ENCODE measurements at places on chromosomes 12 and 14. TPM values are rescaled to one million over a fixed set of nuclear protein-coding genes. Genes with fewer than 3 reads are reported as not detected.
A peak's percentile ranks its signal among the peaks of the same experiment; 100 is the strongest.

DNA sequence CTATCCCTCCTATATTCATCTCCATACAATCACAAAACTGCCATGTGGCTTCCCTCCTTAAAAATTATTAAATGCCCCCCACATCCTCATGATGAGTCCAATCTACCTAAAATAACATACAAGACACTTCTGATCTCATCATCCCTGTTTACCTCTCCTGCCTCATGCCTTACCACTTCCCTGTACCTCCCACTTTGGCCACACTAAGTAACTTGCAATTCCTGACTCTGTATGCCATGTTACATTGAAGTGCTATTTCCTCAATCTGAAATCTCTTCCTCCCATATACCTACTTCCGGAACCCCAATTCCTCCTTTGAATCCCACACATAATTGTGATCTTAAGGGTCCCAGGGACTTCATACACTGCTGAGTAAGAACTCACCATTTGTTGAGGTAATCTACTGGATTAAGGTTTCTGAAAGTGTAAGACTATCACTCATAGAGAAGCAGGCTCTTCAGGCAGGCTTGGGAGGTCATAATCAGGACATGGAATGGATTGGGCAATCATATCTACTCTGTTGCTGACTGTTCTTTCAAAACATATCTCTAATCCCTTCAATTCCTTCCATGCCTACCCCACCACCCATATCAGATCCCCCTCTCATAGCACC, 117.6 kb upstream of the PLEKHG7 start:
- DNase-seq: no peak

Gene STAT6
- 158 TPM for total RNA-seq

GRCh38 chr12:96193725-96194575, at the start of gene ELK3:
Gene ELK3, plus strand, starts transcription at chr12:96194375.
- DNase-seq: peak; percentile 81

GRCh38 chr12:50508414-50508813, 3.6 kb downstream of the DIP2B start:
- DNase-seq: no peak

Gene OR4N5
- total RNA-seq: not detected

Gene ISM2
- 0.36 TPM for total RNA-seq

Gene PAPLN
- 0.17 TPM for total RNA-seq

DNA sequence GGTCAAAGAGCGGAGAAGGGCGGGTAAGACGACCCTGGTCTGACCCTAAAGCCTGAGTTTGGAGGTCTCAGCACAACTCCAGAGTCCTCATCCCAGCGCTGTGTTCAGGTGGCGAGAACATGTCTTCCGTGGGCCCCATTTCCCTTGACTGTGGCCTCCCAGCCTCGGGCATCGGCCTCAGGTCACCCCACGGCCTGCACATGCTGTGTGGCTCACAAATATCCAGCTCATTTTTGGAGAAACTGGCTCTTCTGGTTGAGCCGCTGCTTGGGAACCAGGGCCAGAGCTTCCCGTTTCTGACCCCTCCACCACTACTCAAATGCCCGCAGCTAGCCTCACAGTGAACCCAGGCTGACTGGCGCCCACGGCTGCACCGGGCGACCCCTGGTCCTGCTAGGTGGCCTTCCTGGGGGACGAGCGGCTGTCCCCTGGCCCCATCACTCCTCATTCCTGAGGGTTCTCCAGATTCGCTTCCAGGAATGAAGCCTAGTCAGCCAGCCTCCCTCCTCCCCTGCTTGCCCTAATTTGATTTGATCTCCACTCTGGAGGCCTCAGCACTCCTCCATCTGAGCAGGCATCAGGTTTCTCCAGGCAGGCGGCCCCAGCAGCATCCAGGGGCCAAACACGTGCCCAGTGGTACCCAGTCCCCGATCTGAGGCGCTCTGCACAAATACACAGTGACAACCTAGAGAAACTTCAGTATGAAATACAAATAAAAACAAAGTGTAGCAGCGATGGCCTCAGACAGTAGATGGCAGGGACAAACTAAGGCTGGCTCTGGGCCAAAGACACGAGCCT, 4.7 kb downstream of the P2RX2 start:
- no peak for DNase-seq

DNA sequence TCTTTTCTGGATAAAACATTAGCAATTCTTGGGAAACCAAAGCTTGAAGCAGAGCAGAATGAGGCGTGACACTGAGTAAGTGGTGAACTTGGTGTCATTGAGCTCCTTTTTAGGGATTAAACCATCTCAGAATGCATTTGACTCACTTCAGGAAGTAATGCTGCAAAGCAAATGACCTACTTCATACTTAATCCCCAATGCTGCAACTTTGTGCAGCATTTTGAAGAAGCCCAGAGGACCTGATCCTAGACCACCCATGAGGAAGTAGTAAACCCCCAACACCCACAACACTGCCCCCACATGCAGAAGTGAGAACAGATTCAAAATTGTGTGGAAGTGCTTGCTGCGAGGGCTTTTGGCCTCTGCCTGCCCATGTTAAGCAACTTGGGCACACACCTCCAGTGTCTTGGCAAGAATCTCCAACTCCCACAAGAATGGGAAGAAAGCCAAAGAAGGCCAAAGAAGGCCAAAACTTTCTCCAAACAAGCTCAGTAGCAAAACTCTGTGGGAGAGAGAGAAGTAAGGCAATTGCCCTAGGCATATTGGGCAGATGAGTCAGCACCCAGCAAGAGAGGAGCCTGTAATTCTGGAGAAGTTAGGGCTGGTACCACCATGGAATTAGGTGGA, 69.2 kb upstream of the ETV6 start:
- DNase-seq: no peak

DNA sequence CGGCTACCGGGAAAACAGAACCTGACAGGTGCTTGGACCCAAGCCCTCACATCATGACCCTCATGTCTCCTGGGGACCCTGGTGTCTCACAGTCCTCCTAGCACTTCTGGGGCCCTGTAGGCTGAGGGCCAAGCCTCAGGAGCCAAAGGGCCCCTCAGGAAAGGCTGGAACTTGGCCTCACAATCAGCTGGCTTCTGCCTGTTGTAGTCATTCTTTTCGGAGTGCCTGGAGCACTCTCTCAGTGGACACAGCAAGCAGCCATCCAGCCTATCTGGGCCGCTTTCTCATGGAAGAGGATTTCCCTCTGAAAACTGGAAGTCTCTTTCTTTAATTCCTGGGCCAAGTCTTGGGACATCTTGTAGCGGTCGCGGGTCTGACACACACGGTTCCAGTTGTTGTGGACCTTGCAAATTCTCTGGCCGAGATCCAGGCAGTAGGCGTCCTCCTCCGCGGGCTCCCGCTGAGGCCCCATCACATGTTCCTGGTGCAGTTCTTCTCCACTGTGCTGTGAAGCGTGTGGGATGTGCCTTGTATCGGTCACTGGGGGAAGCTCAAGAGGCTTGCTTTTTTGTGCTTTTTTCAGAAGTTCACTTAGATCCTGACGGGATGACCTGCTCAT, 169.3 kb downstream of the EMP1 start:
- DNase-seq: no peak

- no peak for DNase-seq
These were observed 10.2 kb upstream of the GOLGA5 start for GRCh38 chr14:92783813-92784431.

- no peak for DNase-seq
These were observed 451.8 kb upstream of the TBX3 start for GRCh38 chr12:115135800-115136211.

Gene FGF23
- total RNA-seq: not detected

Gene CLEC6A
- total RNA-seq: not detected

DNA sequence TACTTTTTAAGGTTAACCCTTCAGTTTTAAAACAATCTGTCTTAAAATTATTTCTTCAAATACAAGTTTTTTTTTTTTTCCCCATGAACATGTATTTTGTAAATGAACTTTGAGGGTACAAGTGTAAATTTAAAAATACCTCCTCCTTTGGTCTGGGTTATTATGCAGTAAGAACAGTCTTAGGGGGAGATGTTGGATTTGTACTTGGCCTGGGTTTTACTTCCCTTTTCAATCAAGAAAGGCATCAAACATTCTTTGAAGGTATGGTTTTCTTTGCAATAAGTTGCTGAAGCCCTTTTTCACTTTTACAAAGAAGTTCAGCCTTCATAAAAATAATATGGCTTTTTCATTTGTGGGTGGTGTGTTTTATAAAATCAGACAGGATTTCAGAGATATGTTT, 20.5 kb downstream of the WBP11 start:
- no peak for DNase-seq

DNA sequence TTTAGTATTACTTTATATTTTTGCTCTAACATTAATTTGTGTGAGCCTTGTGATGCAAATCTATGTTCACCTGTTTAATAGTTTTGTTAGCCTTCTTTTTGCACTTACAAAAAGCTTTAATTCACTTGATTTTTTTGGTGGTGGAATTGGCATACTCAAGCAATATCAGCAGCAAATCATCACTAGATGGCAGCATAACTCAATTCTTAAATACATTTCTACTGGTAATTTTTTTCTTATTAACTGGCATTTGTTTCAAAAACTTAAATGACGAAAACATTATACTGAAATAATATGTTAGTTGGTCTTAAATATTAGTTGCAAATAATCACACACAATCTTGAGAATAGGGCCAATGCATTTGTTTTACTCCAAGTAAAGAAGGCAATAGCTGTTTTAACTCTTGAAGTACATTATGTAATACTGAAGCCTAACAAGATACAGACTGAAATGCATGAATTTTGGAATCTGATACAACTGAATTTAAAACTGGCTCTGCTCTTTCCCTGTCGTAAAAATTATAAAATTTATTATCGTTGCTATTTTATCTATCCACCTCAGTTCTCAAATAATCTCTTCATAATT, 151.5 kb downstream of the ATXN7L3B start:
- DNase-seq: no peak

DNA sequence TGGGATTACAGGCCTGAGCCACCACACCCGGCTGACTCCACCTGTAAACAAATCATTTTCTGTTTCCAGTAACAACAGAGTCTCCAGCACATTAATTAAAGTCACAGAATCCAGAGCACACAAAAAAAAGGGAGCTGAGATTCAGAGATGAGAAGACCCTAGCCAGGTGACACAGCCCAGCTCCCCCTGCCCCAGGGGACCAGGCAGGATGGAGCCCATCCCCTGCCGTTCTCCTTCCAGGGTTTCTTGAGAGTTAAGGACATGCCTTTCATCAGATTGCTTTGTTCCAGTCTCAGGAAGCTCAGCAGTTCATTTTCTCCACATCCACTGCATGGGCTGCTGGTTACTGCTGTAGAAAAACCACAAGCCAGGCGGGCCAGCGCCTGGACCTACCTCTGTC, 81.2 kb downstream of the RIMBP2 start:
- no peak for DNase-seq

DNA sequence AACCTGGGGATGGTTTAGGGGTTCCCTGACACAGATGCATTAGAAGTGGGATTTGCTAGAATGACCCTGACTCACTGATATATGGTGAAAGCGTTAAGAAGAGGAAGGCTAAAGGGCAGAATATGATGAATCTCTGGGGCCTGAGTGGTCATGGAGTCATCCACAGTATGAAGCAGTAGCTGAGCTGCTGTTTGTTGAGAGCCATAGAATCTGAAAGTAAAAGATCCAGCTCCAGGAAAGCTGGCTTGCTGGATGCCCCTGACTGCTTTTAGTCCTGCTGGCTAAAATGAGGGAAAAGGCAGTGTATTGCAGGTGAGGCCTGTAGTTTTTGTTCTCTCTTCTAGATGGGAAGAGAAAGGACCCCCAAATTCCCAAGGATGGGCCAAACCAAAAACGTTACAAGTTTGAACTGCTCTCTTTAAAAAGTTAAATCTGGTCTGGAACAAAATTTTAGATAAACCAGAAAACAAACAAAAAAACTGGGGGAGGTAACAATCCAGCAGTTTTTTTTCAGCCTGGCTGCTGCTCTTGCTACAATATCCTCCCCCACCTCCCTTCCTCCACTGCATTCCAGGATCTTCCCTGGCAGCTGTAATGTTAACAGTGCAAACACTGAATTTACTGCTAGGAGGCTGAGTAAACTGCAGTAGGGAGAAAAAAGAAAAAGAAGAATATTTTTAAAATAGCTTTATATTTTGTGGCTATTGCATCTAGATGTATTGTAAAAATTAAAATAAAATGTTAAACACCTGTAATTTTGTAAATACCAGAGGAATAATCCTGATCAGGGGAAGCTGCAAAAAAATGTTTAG, 16.5 kb downstream of the SEL1L start:
- no peak for DNase-seq

DNA sequence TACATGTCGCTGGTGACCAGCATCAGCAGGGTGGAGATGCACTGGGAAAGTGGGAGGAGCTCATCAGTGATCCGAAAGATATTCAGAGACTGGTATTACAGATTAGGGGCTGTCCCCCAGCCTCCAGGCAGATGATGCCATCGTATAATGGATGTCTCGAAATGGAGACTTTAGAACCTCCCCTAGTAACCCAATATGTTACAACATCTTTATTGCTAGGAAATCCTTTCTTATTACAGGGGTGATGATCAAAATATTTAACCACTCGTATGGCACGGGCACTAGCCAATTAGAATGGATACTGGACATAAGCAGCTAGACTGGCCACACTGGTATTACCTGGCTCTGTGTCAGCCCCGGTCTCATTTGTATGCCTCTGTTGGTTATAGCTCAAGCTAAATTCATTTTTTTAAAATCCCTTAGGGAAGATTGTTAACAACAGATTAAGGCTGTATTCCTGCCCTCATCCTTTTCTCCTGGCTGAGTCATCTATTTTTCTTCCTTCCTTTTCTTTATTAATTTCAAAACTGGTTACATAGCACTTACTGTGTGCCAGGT, 10.8 kb upstream of the CEBPE start:
- no peak for DNase-seq

- DNase-seq: no peak
These were observed 15.4 kb downstream of the RECQL start for GRCh38 chr12:21485998-21486397.

DNA sequence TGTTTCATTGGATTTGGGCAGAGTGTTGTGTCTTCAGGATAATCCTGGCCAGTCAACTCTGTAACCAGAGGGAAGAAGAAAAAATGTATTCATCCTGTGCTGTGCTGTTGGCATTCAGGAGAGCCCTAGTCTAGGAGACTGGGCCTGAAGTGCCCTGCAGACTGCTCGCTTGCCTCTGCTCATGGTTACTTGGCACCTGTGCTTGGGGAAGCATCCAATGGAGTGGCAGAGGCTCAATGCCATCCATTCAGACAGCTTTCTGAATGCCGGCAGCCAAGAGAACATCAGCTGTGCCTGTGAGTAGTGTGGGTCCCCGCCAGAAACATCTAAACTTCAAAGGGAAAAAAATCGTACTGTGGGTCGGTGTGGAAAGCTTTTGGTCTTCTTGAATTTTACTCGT, 124.2 kb downstream of the SRGAP1 start:
- no peak for DNase-seq

- DNase-seq: no peak
These were observed 448.3 kb downstream of the PCNX1 start for GRCh38 chr14:71355324-71356201.

Gene SLC16A7
- total RNA-seq: 26.1 TPM

- DNase-seq: no peak
These were observed 163.6 kb upstream of the DYRK2 start for GRCh38 chr12:67484791-67485480.

- no peak for DNase-seq
These were observed 7.6 kb upstream of the SLC38A2 start for GRCh38 chr12:46380022-46380796.

DNA sequence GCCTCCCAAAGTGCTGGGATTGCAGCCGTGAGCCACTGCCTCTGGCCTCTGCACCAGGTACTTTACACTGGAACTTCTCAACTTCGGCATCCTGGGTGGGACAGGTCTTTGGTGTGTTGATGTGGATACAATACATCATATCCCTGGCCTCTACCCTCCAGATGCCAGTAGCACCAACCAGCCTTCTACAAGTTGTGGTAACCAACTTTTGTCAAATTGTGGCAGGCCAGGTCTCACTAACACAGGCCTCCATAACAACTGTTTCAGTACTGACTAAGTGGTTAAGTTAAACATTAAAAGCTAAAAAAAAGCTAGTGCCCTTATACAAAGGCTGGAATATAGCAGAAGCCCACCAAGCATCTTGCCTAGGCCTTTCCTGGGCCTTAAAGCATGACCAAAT, 232.9 kb downstream of the PCNX1 start:
- DNase-seq: no peak

Measured in natural killer cell treated with Interleukin-12 subunit alpha and Interleukin-12 subunit beta and Interleukin-15 and Interleukin-18, amount 100 ng/mL, for 72 hours (primary cell).